ENCODE measurements at places on chromosomes 4 and X.

DNA sequence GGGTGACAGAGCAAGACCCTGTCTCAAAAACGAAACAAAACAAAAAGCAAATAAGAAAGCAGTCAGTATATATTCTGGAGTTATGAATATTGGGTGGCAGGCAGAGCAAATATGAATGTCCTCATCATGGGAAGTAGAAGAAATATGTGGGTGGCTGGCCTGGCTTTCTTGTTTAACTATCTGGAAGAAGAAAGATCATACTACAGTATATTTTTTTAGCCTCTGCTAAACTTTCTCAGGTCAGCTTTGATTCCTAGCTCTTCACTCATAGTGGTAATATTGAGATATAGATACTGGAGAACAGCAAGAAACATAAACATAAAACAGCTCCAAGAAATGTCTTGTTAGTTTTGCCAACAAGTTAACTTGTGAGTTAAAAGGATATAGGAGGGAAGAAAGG lies 192.5 kb downstream of the SOWAHB start:
- no peak for DNase-seq

DNA sequence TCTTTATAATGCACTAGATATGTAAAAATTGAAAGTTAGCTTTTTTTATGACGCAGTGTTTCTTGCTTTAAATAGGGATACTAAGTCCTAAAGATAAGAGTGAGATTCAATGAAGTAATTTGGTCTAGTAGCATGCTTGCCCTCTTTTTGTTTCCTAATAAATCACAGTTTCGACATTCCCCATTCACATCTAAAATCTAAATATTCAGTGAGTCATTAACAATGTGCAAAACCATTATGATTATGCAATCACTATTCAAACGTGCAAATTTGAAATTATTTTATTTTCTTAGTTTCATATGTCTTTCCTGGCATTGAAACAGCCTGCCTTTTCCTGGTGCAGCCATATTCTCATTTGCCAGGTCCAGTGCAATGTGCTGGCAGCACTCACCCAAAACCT lies 1350.5 kb upstream of the PABPC4L start:
- DNase-seq, result no peak

DNA sequence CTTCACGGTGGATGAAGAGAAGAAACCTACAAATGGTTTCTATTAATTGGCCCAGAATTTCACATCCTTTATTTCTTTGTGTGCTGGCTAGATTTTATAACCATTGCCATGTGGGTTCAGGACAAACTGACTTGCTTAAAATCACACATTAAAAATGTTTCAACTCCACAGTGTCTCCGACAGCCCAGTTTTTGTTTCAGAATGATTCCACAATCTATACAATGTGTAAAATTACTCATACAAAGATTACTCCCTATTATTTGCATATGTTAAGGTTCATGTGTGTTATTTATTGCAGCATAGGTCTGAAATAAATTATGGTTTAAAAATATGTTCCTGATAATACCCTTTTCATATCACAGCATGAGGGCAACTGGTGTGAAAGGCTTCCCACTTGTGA lies 20.6 kb downstream of the DCHS2 start:
- DNase-seq, result no peak

DNA sequence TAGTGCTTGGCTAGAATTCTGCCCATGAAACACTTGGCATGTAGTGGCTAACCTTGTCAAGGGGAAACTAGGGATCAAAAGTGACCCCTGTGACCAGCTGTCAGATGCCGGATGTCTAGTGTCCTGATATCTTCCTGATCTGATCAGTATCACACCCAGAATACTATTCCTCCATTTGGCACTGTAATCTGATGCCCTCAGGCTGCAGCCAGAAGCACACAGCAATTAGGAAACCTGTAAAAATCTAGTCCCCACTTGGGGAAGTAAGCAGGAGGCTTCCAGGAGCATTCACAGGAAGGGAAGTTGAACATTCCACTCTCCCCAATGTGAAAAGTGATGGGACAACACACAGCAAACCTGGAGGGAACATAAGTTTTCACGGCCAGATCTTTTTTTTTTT lies 125.1 kb downstream of the HS6ST2 start:
- no peak for DNase-seq

GRCh38 chr4:40564815-40565483 lies 64.7 kb downstream of the RBM47 start:
- no peak for DNase-seq

GRCh38 chr4:73991742-73992000 lies 3.7 kb upstream of the PPBP start:
- DNase-seq, result no peak

DNA sequence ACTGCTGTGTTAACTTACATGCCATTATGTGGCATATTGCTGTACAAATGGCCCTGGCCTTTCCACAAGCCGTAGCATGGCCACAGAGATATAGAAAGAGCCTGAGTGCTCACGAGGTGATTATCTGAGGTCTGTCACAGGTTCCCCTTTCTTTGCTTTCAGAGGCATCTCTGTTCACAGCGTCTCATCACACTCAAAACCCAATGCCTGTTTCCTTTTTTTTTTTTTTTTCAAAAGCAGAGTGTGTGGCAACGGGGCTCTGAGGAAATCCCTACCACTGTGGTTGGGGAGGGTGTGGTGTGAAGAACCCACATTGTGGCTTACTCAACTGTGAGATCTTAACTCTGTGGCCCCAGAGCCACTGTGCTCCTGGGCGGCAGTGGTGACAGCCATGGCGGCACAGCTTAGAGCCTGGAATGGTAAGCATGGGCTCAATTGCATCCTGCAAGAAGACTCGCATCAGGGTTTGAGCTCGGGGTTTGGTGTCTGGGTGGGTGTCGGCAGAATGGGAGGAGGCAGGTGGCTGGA lies 30.8 kb downstream of the RTL5 start:
- peak; percentile 95 for DNase-seq

DNA sequence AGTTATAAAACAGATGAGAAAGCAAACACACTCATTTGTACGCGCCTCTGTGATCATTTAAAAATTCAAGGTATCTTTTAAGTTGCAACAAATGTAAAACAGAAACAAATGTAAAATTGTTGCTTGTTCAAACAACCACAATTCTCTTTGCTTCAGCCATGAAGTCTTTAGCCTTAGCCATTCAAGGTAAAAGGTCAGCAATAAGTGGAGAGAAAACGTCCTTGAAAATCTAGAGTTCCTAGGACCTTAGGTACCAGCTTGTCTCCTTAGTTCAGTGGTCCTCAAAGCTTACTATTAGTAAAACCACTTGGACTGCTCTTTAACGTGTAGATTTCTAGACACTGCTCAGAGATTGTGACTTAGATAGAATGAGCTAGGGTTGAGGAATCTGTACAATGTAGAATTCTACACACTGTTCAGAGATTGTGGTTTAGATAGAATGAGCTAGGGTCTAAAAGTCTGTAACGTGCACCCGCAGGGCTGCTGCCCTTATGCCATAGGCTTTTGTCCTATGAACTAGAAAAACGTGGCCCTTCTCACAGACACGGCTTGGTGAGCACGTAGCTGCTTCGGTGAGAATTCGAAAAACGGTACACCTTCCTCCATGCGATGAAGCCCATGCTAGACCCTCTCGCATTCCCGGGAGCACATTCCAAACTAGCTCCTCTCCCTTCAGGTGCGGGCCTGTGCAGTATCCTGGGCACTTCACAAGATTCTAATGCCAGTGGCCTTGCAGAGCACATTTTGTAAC lies 1.7 kb downstream of the PLAC8 start:
- peak; percentile 77 for DNase-seq

GRCh38 chr4:41024556-41025491 lies 189.5 kb downstream of the APBB2 start:
- peak; percentile 40 for DNase-seq

GRCh38 chr4:96162636-96163035 lies 322.7 kb downstream of the PDHA2 start:
- DNase-seq, result no peak

DNA sequence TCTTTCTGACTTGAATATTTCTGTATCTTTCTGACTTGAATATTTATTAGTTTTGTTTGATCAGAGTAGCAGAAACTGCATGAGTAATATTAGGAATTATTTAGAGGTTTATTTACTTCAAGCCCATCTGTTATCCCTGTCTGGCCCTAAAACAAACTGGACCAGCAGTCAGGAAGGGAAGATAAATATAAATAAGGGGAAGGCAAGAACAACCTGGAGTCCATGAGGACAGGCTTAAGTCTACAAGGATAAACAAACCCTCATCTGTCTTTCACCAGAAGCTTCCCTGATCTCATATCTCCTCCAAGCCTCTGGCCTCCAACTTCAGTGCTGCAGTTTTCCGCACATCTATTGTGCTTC lies 524.9 kb downstream of the CENPC start:
- DNase-seq, result no peak

GRCh38 chr4:16503421-16504100 lies 277.3 kb upstream of the TAPT1 start:
- no peak for DNase-seq

- DNase-seq, result no peak
These were observed 526.5 kb downstream of the TRIML1 start for GRCh38 chr4:188665491-188666457.

- peak; percentile 39 for DNase-seq
These were observed 8.8 kb downstream of the DDX53 start for GRCh38 chrX:23008431-23009099.

- no peak for DNase-seq
These were observed 32.2 kb upstream of the SLIT2 start for GRCh38 chr4:20219521-20219920.

DNA sequence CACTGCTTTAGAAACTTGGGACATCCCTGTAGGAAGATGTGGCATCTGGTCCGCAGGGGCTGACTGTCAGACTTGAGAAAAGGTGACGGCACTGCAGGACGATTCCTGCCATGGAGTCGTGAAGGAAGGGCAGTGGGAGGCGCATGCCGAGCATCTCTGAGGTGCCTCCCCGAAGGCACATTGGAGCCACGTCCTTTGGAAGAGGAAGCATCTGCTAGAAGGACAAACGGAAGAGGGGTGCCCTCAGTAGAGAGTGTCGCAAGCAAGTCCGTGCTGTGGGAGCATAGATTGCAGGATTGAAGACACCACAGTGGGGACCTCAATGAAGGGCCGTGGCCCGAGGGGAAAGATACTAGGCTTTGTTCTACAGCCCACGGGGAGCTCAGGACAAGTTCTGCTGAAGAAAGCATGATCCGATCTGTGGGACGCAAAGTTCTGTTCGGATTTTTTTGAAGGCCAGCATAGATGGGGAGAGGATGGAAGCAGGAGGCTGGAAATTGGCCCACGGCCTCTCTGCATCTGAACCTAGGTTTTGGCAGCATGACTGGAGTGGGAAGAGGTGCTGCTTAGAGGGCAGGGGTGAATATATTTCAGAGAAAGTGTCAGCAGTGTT lies 24.2 kb upstream of the HELT start:
- peak; percentile 75 for DNase-seq

GRCh38 chr4:41632481-41633073 lies 94.6 kb downstream of the LIMCH1 start:
- DNase-seq, result no peak

DNA sequence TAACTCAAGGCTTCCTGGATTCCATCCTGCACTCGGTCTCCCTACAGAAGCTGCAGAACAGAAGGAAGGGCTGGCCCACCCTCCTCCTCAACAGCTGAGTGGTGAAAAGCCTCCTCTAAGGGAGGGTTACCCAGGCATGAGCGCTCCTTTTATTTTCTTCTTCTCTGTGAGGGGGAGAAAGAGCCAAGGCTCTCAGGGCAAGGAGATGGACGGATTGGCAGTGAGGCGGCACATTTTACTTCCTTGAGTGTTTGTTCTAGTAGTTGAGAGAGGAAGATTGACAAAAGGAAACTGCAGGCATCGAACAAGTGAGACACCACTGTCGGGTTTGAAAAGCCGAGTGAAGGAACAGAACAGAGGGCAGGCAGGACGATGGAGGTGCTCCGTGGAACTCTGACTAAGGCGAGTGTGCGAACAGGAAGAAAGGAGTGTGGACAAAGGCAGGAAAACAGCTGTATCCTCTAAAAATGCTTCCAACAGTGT lies 38.4 kb upstream of the STS start:
- no peak for DNase-seq
